ENCODE measurements at places on chromosomes 13 and 19.

DNA sequence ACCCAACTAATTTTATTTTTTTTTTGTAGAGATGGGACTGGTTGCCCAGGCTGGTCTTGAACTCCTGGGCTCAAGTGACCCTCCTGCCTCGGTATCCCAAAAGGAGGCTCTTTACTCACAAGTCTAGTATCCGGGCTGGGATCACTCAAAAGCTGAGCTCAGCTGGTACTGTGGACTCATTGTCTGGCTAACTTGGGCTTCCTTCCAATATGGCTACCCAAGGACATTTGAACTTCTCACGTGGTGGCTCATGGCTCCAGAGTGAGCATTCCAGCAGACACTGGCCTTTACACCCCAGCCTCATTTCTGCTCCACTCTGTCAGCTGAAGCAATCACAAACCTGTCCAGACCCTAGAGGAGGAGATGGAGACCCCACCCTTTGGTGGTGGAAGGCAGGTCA lies 28.9 kb downstream of the HPN start:
- no peak for DNase-seq

GRCh38 chr19:1882089-1882785 lies 3.1 kb downstream of the ABHD17A start:
- no peak for DNase-seq

- no peak for DNase-seq
Measured at GRCh38 chr13:89568276-89568675, 1779.2 kb upstream of the MIR17HG start.

GRCh38 chr13:52161181-52161646 lies 1.8 kb upstream of the NEK3 start:
- no peak for DNase-seq

GRCh38 chr13:64256751-64257150 lies 2841.1 kb upstream of the PCDH20 start:
- no peak for DNase-seq

GRCh38 chr13:38872693-38873092 lies 117.9 kb downstream of the STOML3 start:
- DNase-seq, result no peak

- DNase-seq, result no peak
Measured at GRCh38 chr19:54729416-54730188, 5.4 kb downstream of the KIR3DL3 start.

- DNase-seq, result no peak
Measured at GRCh38 chr13:48979892-48980291, 4.2 kb downstream of the FNDC3A start.

GRCh38 chr13:83008212-83008929 lies 873.9 kb downstream of the SLITRK1 start:
- DNase-seq, result no peak

GRCh38 chr13:112972867-112973576 lies 4.0 kb downstream of the MCF2L start:
- DNase-seq, result no peak

DNA sequence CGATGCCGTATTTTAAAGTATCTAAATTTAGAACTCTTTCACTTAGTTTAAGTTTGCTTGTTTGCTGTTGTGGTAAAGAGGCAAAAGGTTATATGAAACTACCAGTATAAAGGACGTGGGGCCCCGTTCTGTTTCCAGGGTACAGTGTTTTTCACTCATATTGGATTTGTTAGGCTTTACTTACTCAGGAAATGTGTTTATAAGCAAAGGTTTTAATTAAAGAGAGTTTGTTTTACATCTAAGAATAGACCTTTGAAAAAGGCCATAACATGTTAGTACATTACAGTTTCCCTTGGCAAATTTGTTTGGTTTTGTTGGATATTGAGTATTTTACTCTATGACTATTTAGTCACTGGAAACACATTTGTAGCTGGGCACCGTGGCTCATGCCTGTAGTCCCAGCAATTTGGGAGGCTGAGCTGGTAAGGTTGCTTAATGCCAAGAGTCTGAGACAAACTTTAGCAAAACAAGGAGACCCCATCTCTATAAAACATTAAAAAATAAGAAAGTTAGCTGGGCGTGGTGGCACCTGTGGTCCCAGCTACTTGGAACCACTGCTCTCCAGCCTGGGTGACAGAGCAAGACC lies 7.1 kb downstream of the DGKH start:
- no peak for DNase-seq

DNA sequence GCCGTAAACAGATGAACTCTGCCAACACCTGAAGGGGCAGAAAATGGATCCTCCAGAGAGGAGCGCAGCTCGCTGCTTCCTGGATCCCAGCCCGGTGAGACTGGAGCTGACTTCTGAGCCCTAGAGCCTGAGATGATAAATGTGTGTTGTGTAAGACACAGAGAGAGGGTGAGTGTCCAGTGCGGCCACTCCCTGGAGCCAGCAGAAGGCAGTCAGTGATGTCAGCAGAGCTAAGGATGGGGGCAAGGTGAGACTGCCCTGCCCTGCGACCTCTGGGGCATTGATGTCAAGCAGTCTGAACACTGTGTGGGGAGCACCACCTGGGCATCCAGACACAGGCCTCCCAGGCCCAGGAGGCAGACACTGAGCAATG lies 9.7 kb upstream of the SLC35E1 start:
- no peak for DNase-seq

DNA sequence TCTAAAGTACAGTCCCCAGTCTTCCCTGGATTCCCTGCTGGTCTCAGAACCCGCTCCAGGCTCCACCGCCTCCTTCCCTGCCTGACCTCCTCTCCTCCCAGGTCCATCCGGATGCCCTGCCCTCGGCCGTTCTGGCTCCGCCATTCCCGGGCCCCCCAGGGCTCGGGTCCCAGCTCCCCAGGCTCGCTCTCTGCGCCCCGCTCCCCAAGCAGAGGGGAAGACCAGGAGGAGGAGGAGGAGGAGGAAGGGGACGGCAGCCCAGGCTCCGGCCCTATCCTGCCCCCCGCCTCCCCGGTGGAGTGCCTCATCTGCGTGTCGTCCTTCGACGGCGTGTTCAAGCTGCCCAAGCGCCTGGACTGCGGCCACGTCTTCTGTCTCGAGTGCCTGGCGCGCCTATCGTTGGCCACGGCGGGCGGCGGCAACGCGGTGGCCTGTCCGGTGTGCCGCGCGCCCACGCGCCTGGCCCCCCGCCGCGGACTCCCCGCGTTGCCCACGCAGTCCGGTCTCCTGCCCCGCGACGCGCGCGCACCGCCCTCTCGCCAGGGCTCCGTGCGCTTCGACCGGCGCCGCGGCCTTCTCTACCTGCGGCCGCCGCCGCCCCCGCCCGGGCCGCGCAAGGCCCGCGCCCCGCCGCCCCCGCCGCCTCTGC lies 647 bp downstream of the RNF225 start:
- no peak for DNase-seq

DNA sequence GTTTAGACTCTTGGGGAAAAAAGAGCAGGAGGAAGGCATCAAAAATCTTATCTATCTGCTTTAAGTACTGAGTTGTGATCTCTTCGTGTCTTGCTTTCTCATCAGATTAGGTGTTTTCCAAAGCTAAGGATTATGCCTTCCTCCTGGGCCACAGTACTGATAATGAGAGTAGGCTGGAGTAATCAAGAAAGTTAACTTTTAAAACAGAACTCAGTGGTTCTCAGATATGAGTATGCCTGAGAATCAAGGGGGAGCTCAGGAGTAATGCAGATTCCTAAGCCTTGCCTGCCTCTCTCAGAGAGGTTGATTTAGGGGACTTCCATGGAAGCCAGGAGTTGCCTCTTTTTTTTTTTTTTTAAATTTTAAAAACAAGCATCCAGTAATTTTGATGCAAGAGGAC lies 23.5 kb downstream of the CDADC1 start:
- DNase-seq, result no peak

- DNase-seq, result no peak
Measured at GRCh38 chr13:40169476-40169875, 497.0 kb downstream of the FOXO1 start.

DNA sequence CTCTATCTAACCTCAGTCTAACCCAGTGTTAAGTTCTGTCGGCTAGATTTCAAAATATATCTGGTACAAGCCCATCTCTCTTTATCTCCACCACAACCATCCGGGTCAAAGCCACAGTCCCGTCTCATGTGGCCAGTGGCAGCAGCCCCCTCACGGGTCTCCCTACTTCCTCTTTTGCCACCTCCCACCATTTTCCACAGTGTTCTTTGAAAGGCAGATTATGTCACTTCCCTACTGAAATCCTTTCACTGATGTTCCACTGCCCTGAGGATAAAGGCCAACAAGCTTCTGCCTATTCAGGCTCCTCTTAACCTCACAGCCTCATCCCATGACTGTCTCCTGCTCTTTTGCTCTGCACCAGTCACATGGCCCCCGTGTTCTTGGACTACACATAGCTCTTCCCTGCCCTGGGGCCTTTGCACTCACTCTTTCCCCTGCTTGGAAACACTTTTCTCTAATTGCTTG lies 117.2 kb downstream of the UBL3 start:
- no peak for DNase-seq

- no peak for DNase-seq
Measured at GRCh38 chr19:13262450-13262849, 112.2 kb downstream of the IER2 start.

DNA sequence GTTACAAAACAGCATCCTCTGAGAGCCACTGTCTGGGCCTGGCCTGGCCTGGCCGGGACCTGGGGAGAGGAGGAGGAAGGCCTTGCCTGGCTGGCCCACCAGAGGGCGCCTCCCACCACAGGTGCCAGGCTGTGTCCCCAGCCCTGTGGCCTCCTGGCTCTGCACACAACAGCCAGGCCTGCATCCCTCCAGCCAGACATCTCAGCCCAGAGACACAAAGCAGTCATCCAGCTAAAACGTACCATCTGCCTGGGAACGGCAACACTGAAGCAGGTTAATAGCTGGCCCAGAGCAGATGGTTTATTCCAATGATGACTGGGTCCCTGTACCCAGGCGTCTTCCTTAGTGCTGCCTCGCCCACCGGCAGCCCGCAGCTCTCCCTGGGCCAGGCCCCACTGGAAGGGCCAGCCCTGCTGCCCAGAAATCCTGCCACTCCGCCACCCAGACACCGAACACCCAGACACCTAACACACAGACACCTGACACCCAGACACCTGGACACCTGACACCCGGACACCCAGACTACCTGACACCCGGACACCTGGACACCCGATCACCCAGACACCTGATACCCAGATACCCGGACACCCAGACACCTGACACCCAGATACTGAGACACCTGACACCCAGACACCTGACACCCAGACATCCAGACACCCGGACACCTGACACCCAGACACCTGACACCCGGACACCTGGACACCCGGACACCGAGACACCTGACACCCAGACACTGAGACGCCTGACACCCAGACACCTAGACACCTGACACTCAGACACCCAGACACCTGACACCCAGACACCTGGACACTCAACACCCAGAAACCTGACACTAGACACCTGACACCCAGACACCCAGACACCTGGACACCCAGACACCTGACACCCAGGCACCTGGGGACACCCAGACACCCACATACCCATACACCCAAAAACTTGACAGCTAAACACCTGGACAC lies 20.1 kb downstream of the C19orf12 start:
- peak; percentile 83 for DNase-seq

- no peak for DNase-seq
Measured at GRCh38 chr13:71015021-71015420, 852.0 kb downstream of the DACH1 start.

- no peak for DNase-seq
Measured at GRCh38 chr13:44759384-44760360, 183.5 kb upstream of the TSC22D1 start.

- no peak for DNase-seq
Measured at GRCh38 chr19:32238076-32238475, 107.3 kb upstream of the ZNF507 start.

DNA sequence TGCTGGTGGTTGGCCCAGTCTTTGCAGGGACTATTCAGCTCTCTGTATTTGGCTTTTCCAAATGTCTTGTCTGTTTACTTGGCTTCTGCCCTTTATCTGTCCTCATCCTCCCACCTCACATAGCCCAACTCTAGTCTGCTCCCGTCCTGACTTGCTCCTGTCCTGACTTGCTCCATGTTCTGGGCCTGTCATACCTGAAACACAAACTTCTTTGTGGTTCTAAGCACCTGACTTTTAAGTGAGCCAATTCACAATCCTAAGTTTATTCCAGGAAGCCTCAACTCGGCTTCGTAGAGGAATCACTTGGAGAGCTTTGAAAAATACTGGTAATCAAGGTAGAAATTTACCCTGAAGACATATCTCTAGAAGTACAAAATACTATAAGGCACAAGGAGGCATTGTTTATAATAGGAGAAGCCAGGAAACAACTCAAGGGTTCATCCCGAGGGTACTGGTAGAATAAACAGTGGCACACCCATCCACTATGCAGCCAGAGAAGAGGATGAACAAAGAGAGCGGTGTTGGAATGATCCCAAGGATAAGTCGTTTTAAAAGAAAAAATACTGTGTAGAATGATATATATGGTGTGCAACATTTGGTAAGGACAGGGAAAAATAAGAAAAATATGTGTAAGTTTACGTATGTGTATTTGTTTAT lies 284.5 kb downstream of the FGF14 start:
- no peak for DNase-seq

DNA sequence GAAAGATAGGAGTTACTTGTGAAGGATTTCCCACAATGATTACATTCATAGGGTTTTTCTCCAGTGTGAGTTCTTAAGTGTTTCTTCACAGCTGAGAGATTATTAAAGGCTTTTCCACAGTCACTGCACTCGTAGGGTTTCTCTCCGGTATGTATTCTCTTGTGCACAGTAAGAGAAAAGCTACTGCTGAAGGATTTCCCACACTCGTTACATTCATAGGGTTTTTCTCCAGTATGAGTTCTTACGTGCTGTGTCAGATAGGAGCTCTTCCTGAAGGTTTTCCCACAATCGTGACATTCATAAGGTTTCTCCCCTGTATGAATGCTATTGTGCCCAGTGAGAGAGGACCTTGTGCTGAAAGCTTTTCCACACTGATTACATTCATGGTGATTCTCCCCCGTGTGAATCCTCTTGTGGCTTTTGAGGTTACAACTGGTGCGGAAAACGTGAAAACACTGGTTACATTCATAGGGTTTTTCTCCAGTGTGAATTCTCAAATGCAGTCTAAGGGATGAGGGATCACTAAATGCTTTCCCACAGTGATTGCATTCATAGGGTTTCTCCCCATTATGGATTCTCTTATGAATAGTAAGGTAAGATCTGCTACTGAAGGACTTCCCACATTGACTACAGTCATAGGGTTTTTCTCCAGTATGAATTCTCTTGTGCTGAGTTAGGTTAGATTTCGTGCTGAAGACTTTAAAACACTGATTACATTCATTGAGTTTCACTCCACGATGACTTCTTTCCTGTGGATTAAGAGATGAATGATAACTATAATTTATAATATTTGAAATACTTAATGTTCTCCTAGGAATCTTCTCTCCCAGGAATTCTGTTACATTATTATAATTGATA lies 20.6 kb downstream of the ZNF558 start:
- no peak for DNase-seq

DNA sequence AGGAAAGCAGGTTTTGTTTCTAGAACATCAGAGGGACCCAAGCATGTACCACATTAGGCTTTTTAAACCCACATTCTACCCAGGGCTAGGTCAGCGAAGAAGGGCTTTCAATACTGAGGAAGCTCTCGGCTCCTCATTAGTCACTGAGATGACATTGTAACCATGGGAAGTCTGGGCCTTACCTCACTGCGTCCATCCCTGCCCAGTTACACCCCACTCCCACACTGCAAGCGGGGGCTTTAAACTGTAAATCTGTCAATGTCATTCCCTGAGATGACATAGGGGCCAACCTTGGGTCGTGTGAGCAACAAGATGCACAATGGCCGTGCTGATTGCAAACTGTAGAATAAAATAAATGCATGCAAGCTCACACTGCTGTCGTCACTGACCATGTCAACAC lies 21.7 kb upstream of the TFDP1 start:
- DNase-seq, result no peak

- DNase-seq, result no peak
Measured at GRCh38 chr13:99339736-99340397, 32.7 kb upstream of the GPR183 start.
